ENCODE measurements at places on chromosomes 3 and 15.

GRCh38 chr3:187922704-187923416 is 177.6 kb upstream of the BCL6 start:
- DNase-seq = no peak

- no peak for DNase-seq
Measured at GRCh38 chr3:113266738-113267137, 55.4 kb downstream of the BOC start.

DNA sequence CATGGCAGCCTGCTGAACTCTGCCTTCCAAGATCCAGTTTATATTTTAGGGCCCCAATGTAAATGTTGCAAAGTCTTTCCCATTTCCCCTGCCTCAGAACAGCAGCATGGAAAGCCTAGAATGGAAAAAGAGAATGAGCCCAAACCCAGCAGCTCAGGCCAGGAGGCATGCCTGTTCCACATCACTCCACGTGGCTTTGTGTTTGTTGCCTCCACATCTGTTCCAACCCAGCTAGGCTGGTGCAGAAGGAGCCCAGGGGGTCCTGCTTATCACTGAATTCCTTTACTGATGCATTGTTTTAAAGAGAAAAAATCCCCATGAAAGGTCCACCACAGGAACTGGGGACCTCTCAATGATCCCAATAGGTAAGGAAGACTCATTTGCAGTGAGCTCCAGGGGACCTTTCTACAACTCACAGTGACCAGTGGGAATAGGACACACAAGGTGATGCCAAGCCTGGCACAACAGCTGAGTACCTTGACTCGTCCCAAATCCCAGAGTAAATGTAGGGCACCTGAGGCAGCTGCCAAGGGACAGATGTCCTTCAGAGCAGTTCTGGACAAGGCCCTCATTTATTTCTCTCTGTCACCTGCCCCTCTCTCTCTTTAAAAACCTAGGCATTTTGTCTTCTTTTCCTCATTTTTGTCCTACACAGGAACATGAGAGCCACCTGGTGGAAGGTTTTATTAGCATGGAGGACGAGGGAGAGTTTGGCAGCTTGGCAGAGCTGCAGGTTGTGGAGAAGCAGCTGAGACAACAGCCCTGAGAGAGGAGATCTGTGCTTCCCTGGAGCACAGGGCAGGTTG is 41.7 kb upstream of the ADAMTS17 start:
- no peak for DNase-seq

- DNase-seq = no peak
Measured at GRCh38 chr3:15181963-15182362, 24.1 kb upstream of the CAPN7 start.

DNA sequence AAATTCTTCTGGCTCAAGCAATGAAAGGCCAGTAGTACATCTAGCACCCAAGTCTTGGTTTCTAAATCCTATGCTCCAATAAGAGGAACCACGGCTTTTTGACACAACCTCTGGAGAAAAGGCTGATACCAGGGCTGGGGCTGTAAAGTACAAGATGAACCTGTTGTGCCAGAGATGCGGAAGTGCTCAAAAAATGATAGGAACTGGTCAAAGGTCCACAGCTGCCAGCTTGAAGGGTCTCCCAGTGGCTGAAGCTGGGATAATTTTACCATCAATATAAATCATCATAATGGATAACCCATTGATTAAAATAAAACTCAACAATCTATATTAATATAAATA is 558 bp upstream of the NCEH1 start:
- no peak for DNase-seq

GRCh38 chr3:100548053-100548452 is 55.6 kb downstream of the TMEM45A start:
- no peak for DNase-seq

- DNase-seq = no peak
Measured at GRCh38 chr3:134699141-134699711, 48.4 kb upstream of the KY start.

GRCh38 chr3:177569875-177570657 is 372.8 kb upstream of the TBL1XR1 start:
- no peak for DNase-seq

DNA sequence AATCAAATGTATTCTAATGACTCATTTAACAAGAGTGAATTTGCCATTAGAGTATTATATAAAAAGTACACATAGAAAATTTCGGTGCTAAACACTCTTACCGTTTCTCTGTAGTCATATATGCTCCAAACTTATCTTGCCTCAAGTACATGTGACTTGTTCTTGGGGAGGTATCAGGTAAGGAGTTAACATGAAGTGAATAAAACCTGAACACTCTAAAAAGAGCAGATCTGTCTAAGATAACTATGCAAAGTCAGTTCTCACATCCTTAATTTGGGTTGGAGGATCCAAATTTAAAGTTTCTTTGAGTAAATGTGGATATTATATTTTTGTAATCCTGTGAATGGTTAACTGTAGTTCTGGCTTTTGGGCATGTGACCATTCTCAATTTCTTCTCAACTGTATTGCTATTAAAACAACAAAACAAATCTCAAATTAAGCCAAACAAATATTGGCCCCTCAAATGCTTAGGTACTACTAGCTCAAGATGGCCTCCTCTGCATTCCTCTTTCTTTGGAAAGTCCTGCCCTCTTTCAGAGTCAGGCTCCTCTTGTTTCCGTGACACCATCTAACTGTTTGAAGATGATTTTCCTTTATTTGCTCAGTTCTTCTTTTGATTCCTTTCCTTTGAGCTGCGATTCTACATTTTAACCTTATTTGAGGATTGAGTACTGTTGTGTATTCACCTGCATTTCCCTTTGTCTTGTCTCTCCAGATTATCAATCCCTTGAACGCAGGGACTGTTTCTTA is 4.2 kb downstream of the EDEM1 start:
- DNase-seq = no peak

DNA sequence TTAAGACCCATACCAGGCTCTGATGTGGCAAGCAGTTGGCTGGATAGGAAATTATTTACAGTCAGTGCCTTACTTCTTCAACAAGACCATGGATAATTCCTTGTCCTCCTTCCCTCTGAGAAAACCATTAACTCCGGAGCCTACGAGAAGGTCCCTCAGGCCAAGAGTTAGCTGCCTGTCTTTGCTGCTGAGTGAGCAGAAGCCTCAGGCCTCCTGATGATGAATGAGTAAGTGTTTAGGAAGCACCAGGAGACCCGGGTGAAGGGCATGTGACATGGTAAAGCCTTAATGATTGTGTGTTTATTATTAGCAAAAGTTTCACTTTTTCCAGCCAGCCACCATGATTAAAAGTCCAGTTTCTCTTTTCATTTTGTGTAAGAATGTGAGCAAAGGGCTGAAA is 174.9 kb upstream of the TOPAZ1 start:
- DNase-seq = no peak

DNA sequence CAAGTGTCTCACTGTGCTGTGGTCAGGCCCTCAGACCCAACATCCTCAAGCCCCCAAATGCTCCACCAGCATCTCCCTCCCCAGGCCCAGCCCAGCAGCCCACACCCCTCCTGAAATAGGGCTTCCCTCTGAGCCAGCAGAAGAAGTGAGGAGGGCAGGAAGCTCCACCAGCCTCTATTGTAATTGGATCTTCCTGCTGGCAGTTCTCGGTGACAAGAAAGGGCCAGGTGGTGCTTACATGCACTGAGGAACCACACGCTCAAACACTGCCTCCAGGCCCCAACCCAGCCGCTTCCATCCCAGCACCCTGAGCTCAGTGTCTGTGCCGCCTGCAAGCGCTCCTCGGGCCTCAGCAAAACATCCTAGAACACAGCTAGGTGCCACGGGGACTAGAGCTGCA is 96.7 kb downstream of the ATP10A start:
- DNase-seq = no peak

GRCh38 chr3:71725271-71725991 is at the start of gene EIF4E3:
Gene EIF4E3, minus strand, starts transcription at chr3:71725402. Its CDS starts 35 bp downstream, at chr3:71725367.
- DNase-seq = peak; percentile 27
